ENCODE measurements at places on chromosomes 13 and 19. TPM values are rescaled to one million over a fixed set of nuclear protein-coding genes. Genes with fewer than 3 reads are reported as not detected.

Gene PTGER1
- total RNA-seq: 1.7 TPM

Gene ADGRE2
- total RNA-seq: 0.66 TPM

Gene ETHE1
- 12.2 TPM for total RNA-seq

Gene CYP4F11
- total RNA-seq: 0.13 TPM

Gene SYT5
- not detected for total RNA-seq

Gene COG3
- 25.4 TPM for total RNA-seq

Gene B3GNT8
- total RNA-seq: 10.6 TPM

Gene BTBD2
- total RNA-seq: 13.9 TPM

Gene PLK5
- not detected for total RNA-seq

Gene ICAM3
- 2.8 TPM for total RNA-seq

DNA sequence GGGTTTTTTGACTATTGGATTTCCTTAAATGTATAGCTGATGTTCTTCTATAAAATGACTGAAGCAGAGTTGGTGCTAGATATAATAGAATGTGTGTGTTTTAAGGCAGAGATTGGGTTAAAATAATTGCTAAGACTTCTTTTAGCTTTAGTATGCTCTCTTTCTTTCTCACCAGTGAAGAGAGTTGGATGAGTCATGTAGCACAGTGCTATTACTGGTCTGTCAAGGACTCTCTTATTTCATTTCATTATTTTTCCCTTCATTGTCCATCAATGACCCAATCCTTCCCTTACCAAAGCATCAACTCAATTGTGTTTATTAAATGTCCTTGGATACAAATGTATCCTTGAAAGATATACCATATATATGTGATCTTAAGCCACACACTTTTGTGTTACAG lies 268.9 kb downstream of the IRS2 start:
- no peak for DNase-seq

DNA sequence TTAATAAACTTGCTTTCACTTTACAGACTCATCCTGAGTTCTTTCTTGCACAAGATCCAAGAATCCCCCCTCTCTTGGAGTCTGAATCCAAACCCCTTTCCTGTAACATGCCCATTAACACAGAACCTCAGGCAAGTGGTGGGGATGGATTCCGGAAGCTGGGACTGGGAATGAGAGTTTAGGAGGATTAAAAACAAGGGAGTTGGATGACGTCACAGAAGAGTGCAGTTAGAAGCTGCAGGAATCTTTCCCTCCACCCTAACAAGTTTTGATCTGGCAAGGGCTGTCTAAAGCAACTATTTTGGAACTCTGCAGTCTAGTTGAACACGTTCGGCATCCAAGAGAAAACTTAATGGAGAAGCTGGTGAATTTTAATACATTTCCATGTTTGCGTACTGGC lies 48.2 kb upstream of the PEPD start:
- DNase-seq: peak; percentile 87

- peak; percentile 41 for DNase-seq
Observed at GRCh38 chr19:10516671-10517286, 468 bp downstream of the S1PR5 start.

GRCh38 chr13:25928941-25929505 lies 122.8 kb downstream of the SHISA2 start:
- DNase-seq: no peak

GRCh38 chr13:59863621-59864020 lies 300.1 kb downstream of the DIAPH3 start:
- no peak for DNase-seq

DNA sequence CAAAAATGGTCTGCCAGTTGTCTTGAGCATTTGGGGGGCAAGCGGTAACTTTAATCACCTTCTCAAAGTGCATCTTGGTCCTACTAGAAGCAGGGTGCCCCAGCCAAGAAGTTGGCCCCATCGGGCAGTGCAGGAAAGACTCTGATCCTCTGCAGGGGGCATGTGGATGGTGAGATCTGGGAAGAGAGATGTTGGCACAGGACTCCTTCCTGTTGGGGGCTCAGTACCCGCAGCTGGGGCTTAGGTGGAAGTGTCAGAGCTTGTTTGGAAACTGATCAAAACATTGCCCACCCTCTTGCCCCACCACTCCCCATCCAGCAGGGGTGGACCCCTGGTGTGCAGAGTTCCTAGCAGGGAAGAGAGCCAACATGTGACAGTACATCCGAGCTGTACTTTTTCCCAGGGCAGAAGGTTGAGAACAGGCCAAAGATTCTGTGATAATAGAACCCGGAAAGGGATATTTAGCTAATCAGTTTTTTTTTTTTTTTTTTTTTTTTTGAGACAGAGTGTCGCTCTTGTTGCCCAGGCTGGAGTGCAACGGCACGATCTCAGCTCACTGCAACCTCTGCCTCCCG lies 8.8 kb downstream of the RRAS start:
- no peak for DNase-seq

DNA sequence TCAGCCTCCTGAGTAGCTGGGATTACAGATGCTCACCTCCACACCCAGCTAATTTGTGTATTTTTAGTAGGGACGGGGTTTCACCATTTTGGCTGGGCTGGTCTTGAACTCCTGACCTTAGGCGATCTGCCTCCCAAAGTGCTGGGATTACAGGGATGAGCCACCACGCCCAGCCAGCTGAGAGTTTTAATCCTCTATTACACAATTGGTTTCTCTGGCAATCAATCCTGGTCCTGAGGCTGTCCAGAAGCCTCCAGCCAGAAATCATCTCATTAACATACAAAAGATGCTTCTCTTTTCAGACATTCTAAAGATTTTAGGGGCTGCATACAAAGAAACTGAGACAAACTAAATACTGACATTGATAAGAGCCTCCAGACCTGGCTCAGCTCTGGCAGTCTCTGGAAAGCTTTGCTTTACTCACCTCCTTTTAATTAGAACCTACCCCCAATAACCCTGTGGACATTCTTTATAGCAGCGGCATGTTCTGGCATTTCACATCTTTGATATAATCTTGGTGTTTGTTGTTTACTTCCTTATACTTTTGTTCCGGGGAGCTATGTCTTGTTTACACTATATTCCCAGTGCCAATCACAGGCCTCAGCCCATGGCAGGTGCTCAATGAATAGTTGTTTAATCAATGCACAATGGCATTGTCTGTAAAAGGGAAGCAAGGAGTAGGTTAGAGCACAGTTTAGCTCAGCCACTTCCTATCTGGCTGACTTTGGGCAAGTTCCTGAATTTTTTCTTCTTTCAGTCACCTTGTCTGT lies 4.1 kb upstream of the ZNF724 start:
- DNase-seq: no peak

- peak; percentile 46 for DNase-seq
Observed at GRCh38 chr19:55358943-55359908, 3.8 kb downstream of the GARIN5B start.

DNA sequence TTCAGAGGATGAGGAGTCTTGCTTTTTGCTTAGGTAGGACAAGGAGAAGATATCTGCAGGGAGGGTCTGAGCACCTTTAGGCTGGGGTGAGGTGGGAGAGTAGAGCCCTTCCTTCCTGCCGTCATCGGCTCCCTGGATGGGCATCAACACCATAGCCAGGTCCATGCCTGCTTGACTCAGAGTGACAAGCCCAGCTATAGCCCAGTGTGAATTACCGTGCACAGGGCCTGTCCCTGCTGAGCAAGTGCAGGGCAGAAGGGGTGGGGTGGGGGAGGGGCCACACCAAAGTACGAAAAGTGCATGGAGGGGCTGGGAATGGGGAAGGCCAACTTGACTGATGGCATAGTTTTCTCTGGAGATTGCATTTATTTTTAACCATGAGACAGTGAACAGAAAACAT lies 30.3 kb upstream of the RNF113B start:
- DNase-seq: no peak

GRCh38 chr13:46173656-46174055 lies 8.3 kb downstream of the LCP1 start:
- DNase-seq: no peak

GRCh38 chr19:41437944-41438574 lies 1.7 kb downstream of the DMAC2 start:
- DNase-seq: no peak

DNA sequence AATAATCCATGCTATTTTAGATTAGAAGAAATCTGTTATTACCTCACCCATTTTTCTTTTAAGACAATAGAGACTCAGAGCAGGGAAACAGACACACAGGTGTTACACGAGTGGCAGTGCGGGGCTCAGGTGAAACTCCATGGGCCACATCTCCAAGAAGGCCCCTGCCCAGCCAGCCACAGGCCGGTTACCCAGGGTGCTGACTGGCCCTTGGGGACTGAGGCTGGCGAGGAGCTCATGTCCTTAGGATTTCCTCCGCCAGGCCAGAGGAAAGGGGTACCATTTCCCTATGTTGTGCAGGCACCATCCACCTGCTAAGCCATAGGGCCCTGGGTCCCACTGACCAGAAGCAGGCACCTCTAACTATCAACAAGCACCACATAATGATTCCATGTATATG lies 10.6 kb downstream of the C19orf47 start:
- DNase-seq: no peak

- no peak for DNase-seq
Observed at GRCh38 chr19:39595950-39596349, 6.4 kb upstream of the LGALS13 start.

DNA sequence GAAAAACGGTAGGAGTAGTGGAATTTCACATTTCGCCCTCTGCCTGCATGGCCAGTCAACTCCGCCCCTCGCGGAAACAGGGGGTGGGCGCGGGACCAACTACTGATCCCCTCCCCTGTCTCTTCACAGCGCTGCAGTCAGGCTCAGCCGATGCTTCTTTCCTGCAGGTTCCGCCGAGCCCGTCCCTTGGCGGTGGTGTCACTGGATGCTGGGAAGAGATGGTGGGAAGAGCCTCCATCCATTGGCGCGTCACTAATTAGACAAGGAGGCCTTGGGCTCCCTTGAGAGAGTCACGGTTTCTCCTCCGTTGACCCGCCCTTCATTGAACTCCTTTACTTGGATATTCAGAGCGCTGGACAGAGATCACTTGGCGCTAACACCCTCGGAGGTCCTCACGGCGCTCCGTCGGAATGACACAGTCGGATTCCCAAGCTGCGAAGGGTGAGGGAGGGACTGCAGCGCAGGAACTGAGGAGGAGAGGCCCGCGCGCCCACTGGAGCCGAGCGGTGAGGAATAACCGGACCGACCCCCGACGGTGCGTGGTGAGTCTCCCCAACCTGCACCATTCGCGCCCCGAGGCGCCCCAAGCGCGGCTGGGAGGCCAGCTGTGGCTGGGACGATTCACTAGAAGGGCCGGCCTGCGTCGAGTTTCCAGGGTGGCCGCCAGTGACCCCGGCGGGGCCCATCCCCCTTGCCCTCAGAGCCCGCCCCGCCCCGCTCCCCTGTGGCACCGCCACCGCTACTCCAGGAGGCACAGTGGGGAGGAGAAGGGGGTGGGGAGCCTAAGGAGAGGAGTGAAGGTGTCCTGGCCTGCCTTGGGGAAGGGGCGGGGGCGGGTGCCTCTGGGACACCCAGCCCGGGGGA lies 11.2 kb upstream of the CEACAM21 start:
- DNase-seq: peak; percentile 68

GRCh38 chr19:17415121-17415520 lies 4.7 kb upstream of the MVB12A start:
- DNase-seq: no peak

DNA sequence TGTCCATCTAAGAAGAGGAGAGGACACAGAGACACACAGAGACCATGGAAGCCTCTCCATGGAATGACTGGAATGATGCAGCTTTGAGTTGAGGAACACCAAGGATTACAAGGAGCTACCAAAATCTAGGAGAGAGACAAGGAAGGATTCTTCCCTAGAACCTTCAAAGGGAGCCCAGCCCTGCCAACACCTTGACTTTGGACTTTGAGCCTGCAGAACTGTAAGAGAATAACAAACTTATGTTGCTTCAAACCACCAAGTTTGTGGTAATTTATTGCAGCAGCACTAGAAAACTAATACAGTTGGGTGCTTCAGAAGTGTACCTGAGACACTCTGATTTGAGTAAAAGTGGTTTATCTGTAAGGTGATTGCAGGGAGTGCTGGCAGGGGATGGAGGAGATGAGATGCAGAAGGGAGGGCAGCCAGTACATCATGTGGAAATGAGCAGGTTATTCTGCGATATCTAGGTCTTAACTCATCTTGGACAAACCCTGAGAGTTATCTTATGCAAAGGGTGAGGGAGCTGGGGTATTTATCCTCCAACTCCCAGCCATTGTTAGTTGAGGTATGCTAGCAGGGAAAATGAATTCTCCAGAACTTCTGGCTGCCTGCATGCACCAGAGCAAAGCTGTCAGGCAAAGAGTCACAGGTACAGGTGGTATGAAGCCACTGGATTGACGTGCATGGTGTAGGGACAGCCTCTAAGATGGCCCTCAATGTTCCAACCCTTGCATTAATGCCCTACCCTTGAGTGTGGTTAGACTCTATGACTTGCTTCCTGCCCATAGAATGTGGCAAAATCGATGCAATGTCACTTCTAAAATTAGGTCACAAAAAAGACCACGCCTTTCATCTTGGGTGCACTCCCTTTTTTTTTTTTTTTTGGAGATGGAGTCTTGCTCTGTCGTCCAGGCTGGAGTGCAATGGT lies 31.3 kb upstream of the ADGRL1 start:
- no peak for DNase-seq
